ENCODE measurements at places on chromosomes 5 and 9.

DNA sequence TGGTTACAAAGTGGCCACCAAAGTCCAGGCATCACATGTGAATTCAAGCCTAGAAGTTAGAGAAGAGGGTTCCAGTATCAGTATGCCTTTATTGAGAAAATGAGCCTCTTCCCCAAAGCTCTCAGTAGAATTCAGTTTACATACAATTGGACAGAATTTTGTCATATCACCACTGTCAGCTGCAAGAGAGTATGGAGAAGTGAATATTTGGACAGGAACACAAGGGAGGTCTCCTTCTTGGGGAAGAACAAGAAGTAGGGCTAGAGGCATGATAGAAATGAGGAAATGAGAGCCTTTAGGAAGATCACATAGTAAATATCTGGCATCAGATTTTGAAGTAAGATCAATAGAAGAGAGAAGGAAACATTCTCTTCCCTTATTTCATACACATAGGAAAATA, 27.8 kb upstream of the VLDLR start:
- no peaks in the 10 kb centered on the region for H3K27me3 ChIP-seq
- H3K27ac ChIP-seq: no peak overlapping the region
- DNase-seq: no peak
- H3K36me3 ChIP-seq: no peaks in the 10 kb centered on the region

DNA sequence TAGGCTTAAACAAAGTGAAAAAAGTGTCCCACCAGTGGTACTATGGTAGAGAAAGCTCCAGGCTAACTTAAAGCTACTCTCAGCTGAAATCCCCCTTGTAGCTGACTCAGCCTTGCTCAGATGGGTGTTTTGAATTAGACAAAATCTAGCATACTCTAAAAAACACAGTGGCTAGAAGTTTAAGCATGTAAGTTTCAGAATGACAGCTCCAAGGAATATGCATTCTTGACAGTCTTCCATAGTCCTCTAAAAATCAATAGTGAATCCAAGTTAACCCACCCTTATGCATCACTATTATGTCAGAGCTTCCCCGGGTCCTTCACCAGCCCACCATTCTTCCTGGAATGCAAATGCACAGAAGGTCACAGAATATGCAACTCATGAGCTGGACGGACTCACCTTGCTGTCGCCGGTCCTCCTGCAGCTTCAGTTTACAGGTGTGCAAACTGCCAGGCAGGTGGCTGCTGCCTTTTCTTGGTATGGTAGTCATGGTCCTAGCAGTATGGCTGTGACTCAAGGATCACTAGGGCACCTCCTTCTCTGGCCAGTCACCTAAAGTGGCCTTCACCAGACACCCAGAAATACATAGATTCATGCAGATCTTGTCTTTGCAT, 668 bp downstream of the RANBP3L start:
- no peaks in the 10 kb centered on the region for H3K27me3 ChIP-seq
- no peak for DNase-seq
- H3K27ac ChIP-seq: peak overlapping the region; percentile 74

GRCh38 chr5:1749346-1750124, 50.1 kb downstream of the MRPL36 start:
- no peak overlapping the region for H3K27ac ChIP-seq
- H3K4me3 ChIP-seq: no peak overlapping the region
- peaks cover 65% of the 10 kb centered on the region for H3K27me3 ChIP-seq
- DNase-seq: no peak
- no peaks in the 10 kb centered on the region for H3K4me1 ChIP-seq

- peaks cover 26% of the 10 kb centered on the region for H3K4me1 ChIP-seq
- no peak for DNase-seq
- H3K36me3 ChIP-seq: no peaks in the 10 kb centered on the region
- H3K27me3 ChIP-seq: no peaks in the 10 kb centered on the region
- H3K4me3 ChIP-seq: no peak overlapping the region
- H3K27ac ChIP-seq: no peak overlapping the region
These were observed 244.7 kb downstream of the PIK3R1 start for GRCh38 chr5:68460147-68460798.

DNA sequence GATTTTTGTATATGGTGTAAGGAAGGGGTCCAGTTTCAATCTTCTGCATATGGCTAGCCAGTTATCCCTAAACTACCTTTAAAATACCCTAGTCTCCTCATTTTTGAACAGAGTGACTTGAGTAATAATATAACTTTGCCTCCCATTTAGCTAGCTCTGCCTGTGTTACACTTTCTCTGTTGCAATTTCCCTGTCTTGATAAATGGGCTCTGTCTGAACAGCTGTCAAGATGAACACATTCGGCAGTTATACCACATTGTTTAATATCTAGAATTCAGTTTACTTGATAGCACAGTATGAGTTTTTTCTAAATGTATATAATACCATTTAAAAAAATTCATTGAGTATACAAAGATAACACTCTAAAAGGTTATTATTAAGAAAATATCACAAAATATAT, 562.9 kb upstream of the FTMT start:
- no peak for DNase-seq
- H3K36me3 ChIP-seq: no peaks in the 10 kb centered on the region
- no peaks in the 10 kb centered on the region for H3K4me1 ChIP-seq
- no peaks in the 10 kb centered on the region for H3K27me3 ChIP-seq
- no peak overlapping the region for H3K27ac ChIP-seq
- H3K4me3 ChIP-seq: no peak overlapping the region

DNA sequence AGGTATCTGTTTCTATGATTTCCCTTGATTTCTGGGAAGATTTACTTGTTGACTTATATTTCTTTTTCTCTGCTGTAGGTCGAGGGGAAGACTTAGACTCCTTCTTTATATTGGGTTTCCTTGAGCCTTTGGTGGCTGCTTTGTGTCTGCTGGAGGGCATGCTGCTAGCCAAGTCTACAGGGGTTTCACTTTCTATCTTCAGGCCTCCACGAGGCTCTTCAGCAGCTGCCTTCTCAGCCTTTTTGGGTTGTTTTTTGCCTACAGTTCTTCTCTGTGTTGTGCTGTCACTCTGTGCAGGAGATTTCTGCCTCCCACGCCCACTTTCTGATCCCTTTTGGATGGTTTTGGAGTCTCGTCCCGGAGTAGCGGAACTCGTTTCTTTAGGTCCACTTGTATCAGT, 23.2 kb downstream of the LEAP2 start:
- H3K4me1 ChIP-seq: peaks cover 33% of the 10 kb centered on the region
- H3K27me3 ChIP-seq: no peaks in the 10 kb centered on the region
- peaks cover 77% of the 10 kb centered on the region for H3K36me3 ChIP-seq
- no peak for DNase-seq
- no peak overlapping the region for H3K4me3 ChIP-seq

GRCh38 chr9:20550326-20550725, 72.0 kb downstream of the MLLT3 start:
- H3K4me3 ChIP-seq: no peak overlapping the region
- H3K36me3 ChIP-seq: no peaks in the 10 kb centered on the region
- H3K4me1 ChIP-seq: peaks cover 51% of the 10 kb centered on the region
- H3K27me3 ChIP-seq: no peaks in the 10 kb centered on the region

DNA sequence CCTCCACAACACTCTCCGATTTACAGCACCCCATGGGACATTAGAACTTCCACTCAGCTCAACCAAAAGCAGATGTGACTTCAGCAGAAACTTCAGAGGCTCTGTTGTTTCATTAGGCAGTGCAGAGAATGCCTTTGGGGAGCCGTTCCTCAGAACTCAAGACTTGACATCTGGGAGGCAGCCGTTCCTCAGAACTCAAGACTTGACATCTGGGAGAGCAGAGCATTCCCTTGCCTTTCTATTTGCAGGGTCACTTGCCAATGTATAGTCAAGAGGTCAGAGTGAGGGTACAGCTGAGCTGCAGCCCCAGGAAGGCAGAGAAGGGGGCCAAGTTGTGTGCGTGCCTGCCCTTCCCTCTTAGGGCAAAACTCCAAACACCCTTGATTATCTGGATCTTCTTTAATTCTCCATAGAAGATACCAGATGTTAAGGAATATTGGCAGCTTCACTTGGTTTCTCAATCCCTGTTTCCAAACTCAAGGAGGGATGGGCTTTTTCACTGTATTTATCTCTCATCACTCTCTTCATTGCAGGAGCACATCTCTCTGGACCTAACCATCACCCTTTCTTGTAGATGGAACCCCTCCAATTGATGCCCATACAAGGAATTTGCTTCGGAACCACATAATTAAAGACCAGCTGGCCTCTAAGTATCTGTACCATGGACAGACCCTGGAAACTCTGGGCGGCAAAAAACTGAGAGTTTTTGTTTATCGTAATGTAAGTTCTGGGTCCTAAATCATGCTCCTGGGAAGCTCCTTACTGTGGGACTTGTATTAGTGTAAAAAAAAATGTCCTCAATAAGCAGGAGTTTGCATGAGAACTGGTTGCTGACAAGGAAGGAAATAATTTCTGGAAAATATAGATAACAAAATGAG, 25.6 kb downstream of the TGFBI start:
- no peaks in the 10 kb centered on the region for H3K27me3 ChIP-seq
- DNase-seq: no peak
- H3K36me3 ChIP-seq: peaks cover 34% of the 10 kb centered on the region
- peak overlapping the region; percentile 75 for H3K27ac ChIP-seq
- H3K4me3 ChIP-seq: no peak overlapping the region
- peaks cover 51% of the 10 kb centered on the region for H3K4me1 ChIP-seq

DNA sequence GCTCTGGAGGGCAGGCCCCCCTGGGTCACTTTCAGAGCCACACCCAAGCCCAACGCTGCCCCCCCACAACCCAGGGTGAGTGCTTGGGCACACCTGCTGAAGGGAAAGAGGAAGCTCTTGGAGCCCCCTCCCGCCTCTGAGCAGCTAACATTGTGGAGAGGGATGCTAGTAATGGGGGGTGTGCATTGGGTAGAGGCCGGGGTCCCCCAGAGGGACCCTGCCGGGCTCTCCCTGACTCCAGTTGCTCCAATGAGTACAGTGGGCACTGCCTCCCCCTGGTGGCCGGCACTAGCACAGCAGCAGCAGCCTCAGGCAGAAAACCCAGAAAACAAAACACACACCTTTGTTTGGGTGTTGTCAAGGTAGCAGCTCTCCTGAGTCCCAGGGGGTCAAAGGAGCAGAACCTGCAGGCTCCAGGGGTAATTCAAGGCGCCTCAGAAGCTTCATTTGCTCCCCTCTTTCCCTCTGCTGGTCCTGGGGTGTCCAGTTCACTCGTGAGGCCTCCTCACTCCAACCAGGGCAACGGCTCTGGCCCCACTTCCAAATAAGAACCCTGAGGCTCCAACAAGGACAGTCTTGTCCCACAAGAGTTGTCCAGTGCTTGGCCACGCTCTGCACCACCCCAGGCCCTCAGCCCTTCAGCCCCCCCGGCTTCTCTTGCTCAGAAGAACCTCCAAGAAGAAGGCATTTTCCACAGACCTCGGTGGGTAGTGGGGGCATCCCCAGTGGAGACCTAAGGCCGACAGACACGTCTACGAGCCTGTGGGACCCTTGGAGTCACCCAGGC, 16.1 kb downstream of the GBGT1 start:
- H3K27ac ChIP-seq: peak overlapping the region; percentile 87
- peak; percentile 78 for DNase-seq
- peak overlapping the region; percentile 82 for H3K4me3 ChIP-seq
- peaks cover 59% of the 10 kb centered on the region for H3K4me1 ChIP-seq

- no peaks in the 10 kb centered on the region for H3K4me1 ChIP-seq
- no peaks in the 10 kb centered on the region for H3K36me3 ChIP-seq
- H3K27ac ChIP-seq: no peak overlapping the region
These were observed 145.4 kb downstream of the KCTD16 start for GRCh38 chr5:144315994-144316634.

DNA sequence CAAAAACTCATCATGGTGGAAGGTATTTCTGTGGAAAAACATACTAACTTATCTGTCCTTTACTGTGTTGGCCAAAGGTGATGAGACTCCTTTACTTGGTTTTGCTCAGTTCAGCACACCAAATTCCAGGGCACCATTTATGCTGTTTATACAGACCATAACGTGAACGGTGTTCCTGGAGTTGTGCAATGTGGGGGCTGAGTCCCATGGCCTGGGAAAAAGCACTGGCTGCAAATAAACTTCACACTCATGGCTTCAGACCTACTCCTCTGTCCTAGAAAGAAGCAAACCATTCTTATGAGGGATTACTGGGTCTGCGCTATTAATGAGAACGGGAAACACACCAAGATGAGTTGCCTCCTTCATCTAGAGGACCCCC, 10.4 kb downstream of the FREM1 start:
- H3K27me3 ChIP-seq: no peaks in the 10 kb centered on the region
- DNase-seq: no peak
- H3K4me3 ChIP-seq: peak overlapping the region; percentile 35
- H3K36me3 ChIP-seq: no peaks in the 10 kb centered on the region

Measured in left ventricle myocardium inferior (tissue), 1 donor.